ENCODE measurements at places on chromosomes 3 and 15.

- no peak for DNase-seq
Measured at GRCh38 chr15:74823324-74823723, 3.1 kb upstream of the CPLX3 start.

- no peak for DNase-seq
Measured at GRCh38 chr3:38317192-38317759, 29.3 kb upstream of the XYLB start.

DNA sequence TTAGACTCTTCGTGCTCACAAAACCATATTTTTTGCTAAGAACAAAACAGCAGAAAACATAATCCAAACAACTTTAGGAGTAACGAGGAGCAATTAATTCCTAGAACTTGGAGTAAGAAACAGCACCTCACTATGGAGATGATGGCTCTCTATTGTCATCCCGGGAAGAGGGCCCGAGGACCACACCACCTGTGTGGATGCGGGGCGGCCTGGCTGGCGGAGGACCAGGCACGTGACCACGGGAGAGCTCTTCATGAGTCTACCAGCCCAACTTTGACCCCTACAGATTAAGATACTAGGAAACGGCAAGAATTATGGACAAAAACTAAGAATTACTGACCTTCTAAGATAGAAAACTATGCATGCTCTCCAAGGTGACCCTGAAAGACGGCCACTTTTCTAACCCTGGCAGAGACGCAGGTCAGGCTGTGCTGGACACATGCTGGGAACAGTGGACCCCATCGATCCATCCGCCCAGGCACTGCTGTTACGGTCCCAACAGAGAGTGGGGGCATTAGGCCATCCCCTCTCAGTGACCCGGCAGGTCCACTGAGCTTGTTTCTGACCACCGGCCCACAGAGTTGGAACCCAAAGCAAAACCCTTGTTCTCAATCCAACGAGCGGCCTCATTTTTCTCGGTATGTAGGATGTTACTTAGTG lies 13.1 kb upstream of the OCA2 start:
- no peak for DNase-seq

DNA sequence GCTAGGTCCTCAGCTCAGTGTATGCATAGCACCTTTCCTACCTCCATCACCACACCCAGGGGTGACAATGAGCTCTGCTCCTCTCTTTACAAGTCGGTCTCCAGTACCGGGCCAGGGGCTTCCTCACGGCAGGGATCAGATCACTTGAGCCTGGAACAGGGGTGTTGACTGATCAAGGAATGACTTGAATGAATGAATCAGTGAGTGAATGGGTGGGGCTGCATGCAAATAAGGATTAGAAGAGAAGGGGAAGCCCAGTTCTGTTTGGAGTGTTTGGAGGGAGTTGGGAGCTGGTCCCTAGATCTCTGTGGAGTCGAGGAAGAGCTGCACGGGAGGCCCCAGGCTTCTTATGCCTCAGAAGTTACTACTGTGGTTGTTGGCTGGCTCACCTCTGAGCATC lies 87.0 kb downstream of the TMEM266 start:
- DNase-seq, result no peak

DNA sequence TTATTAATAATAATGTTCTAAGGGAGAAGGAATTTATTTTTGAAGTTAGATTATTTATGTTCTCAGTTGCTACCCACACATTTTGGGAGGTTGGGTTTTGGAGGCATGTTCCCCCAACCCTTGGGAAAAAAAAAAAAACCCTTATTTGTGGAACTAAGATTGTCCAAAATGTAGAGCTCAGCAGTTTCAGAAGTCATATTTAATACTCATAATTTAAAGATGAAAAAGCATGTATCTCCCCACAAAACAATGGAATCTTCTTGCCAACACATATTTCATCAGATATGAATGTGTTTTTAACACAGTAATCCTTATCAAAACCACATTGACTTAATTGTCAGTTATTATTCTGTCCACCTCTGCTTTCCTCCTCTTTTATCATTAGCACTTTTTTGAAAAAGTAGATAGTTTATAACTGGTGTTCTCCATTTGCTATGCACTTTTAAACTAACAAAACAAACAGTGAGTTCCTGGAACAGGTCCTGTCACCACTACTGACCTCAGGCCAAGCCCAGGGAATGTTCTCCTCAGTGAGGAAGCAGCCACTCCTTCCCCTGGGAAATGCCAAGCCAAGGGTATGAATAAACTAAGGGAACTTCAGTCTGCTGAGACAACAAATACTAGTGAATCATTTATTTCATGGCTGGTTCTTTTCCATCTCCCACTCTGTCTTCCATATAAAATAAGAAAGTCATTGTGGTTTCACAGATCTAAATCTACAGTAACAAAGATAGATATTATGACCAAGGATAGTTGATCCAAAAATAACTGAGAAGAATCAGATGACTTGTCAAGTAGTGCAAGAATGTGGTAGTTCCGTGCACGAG lies 414.4 kb upstream of the ALCAM start:
- no peak for DNase-seq

DNA sequence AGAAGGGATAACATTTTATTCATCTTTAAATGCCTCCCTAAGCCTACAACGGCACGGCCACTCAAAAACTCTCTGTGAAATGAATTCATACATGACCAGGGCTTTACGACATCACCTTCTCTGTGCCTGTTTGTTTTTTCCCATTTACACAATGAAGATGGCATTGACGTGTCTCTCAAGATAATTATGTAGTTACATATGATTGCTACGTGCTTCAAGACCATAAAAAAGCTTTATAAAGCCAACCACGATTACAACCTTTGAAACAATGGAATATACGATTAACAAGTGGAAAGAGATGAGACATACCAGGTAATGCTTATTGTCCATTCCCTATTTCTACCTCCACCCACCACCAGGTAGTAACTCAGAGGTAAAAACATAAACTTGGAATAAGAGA lies 168.4 kb downstream of the P3H2 start:
- no peak for DNase-seq
